ENCODE measurements at places on chromosomes 2 and 18.
A peak's percentile ranks its signal among the peaks of the same experiment; 100 is the strongest.

- no peak for DNase-seq
Observed at GRCh38 chr2:219449609-219450008, 15.0 kb downstream of the SPEG start.

GRCh38 chr18:21896732-21897336 lies 156.2 kb downstream of the MIB1 start:
- DNase-seq: no peak

GRCh38 chr2:44580875-44581515 lies 219.2 kb downstream of the CAMKMT start:
- no peak for DNase-seq

GRCh38 chr2:176163672-176164056 lies 6.6 kb downstream of the HOXD3 start:
- DNase-seq: no peak

DNA sequence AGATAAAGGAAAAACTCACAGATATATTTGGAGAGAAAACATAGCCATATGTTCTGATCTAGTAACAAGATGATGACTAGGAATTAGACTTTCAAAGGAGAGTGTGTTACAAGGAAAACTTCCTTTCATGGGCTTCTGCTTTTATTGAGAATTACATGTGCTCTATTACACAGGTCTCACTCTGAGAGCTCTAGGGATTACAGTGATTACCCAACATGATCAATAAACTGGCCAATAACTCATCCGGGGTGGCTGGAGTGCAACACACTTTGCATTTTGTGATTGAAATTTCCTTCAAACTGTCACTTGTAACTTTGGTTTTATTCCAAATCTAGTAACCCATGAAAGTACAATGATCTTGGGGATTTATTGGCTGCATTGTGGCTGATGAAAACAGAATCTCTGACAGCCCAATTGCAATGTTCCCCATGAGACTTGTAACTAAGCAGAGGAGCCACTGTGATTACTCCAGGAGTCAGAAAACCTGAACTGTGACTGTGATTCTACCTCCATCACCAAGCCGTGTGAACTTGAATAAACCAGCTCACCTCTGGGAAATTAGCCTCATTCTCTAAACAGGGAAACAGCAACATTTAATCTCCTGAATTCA lies 40.2 kb upstream of the LRRC30 start:
- no peak for DNase-seq

DNA sequence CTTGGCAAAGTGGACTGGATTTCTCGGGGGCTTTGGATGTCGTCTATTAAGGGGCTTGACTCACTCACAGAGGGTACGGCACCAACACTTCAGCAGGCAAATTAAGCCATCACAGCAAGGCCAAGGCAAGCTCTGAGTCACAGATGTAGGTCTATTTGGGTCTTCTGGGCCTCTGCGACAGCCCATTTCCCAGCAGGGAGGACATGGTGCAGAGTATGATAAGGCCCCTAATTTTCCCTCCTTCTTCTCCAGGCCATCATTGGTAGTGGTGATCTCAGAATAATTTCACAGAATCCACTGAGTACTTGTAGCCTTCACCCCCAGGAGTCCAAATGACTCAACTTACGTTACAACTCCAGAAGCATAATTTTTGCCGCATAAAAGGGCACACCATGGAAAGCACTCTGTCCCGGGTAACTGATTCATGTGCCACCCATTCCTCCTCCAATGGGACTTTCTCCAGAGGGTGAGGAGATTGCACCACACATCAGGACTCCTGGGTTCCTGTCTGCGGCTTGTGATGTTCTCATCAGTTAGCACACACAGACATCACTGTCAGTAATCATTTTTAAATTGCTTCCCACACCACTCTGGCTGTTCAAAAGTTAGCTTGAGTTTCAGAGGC lies 164.9 kb downstream of the TXNL1 start:
- no peak for DNase-seq

DNA sequence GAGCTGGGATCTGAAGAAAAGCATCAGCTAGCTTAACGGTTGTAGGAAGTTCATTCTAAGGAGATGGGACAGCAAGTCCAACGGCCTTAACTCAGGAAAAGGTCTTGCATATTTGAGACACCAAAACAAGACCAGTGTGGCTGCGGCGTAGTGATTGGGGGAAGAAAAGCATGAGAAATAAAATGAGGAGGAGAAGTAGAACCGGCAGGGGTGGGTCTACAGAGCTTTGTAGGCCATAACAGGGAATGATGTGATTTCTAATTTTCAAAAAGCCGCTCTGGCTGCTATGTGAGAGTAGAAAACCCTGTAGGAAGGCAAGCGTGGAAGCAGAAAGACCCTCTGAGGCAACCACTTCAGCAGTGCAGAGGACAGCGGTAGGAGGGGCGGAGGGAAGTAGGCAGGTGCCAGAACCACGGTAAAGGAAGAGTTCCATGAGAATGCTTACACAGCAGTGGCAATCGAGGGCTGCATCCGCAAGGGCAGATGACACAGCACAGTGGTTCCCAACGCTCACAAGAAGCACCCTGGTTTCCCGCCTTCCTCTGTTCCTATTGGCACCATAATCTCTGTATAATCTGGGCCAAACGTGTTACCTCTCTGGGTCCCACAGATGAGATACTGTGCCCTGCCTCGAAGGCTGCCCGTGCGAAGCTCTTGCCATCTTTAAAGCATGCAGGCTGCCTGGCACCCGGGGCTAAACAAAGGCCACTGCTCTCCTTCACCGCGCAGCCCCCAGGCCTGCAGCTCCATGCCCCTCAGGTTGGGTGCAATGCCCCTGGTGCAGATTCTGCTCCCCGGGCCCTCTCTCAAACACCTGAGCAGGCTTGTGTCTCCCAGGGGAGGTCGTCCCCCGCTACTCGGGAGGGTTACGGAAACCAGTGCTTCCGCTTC lies 795 bp downstream of the ANKRD39 start:
- DNase-seq: peak; percentile 34

DNA sequence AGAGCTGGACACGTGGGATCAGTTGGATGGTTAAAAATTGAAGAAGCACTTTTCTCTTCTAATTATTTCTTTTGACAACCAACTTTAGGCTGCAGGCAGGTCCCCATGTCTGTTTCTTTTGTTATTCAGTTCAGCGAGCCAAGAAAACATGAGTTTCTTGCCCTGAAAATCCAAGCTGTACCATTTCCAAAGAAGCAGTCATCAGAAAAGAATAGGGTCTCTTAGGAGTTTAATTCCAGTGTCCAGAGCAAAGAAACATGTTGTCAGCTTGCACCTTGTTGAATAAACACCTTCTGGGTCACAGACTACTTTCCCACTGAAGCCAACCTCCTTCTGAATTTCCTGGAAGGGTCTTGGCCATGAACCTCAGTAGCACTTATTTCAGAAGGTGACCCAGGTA lies 170.5 kb upstream of the COPS8 start:
- no peak for DNase-seq

DNA sequence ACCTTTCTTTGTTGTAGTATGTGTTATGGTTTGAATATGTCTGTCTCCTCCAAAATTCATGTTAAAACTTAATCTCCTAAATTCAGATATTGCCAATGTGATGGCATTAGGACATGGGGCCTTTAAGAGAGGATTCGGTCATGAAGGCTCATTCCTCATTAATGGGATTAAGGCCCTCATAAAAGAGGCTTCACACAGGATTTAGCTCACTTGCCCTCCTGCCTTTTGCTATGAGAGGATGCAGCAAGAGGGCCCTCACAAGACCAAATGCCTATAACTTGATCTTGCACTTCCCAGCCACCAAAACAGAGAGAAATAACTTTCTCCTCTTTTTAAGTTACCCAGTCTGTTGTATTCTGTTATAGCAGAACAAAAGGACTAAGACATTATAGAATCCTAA lies 19.7 kb downstream of the ZBTB14 start:
- no peak for DNase-seq
